ENCODE measurements at places on chromosomes 13 and 19.

GRCh38 chr13:109836629-109837607 is 50.5 kb upstream of the IRS2 start:
- no peak for DNase-seq

DNA sequence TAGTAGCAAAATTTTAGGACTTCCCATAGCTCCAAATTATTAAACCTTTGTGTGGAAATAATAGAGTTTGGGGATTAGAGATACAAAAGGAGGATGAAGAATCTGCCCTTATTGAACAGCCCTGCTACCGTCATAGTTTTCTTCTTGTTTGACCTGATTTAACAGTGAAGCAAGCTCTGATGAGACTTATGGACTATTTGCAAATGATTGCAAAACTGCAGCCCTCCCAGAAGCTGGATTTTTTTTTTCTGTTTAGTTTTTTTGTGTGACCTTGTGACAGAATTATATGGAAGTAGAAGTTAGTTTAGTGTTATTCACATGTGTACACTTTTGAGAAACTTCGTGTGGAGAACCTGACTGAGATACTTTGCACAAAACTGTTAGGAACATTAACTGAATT is 267.8 kb downstream of the KCNRG start:
- no peak for DNase-seq

- DNase-seq, result no peak
These were observed 23.5 kb upstream of the ALOX5AP start for GRCh38 chr13:30711837-30712236.

DNA sequence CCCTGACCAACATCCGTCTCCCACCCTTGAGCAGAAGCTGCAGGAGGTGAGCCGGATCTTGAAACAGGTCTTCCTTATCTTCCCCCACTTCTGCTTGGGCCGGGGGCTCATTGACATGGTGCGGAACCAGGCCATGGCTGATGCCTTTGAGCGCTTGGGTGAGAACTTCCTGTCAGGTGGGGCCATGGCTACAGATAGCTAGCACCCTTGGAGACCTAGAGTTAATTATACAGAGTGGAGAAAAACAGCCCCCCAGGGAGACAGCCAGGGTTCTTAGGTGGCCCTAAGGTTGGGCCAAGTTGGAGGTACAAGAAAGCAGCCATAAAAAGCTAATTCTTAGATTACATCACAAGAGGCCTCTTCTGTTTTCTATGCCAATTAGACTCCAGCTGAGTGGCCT is 8.9 kb upstream of the ARHGAP45 start:
- no peak for DNase-seq

DNA sequence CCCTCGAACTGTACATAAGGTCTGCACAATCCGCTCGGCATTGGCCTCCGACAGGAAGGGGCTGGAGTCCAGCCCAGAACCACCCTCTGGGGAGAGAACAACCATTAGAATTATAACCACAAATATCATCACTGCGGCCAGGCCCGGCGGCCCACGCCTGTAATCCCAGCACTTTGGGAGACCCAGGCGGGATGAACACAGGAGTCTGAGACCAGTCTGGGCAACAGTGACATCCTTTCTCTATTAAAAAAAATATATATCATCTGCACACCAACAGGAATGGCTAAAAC is 11.4 kb downstream of the COQ8B start:
- no peak for DNase-seq

GRCh38 chr13:73365252-73365651 is 306.4 kb downstream of the KLF5 start:
- DNase-seq, result no peak

Data from activated CD8-positive, alpha-beta memory T cell treated with anti-CD3 and anti-CD28 coated beads for 4 hours (primary cell).